ENCODE measurements at places on chromosomes 6 and 20. TPM values are rescaled to one million over a fixed set of nuclear protein-coding genes. Genes with fewer than 3 reads are reported as not detected.

The RTEL1 gene
- total RNA-seq: 21.4 TPM

The TMEM151B gene
- total RNA-seq: 0.11 TPM

The TINAG gene
- total RNA-seq: not detected

The APOM gene
- total RNA-seq: 0.40 TPM

The PPIL4 gene
- 27.9 TPM for total RNA-seq

The OPRM1 gene
- not detected for total RNA-seq

The RAET1G gene
- 0.67 TPM for total RNA-seq

The NRSN1 gene
- not detected for total RNA-seq

The SPACA1 gene
- not detected for total RNA-seq

The RBM24 gene
- total RNA-seq: 0.74 TPM

The PRSS35 gene
- 0.07 TPM for total RNA-seq

The HM13 gene
- 69.3 TPM for total RNA-seq

The MMP24 gene
- 0.78 TPM for total RNA-seq

The FAM83D gene
- 57.1 TPM for total RNA-seq

All from pulmonary artery endothelial cell (primary cell).